Vagina (tissue), 2 donors: ENCODE measurements at places on chromosomes 4 and X.

DNA sequence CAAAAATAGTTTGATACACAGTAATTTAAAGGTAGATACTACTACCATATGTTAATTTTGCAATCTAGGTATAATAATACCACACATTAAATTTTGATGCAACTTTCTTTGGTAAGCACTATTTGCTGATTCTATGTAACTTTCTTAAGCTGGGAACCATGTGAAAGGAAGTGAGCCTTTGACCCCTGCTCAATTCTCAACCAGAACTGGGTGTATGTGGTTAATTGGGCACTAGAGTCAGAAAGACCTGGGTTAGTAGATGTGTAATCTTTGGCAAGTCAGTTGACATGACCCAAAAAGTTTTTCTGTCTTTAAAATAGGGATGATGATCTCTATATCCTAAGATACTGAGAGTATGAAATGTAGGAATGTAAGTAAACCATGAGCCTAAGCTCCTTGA, 22.4 kb downstream of the TLR2 start:
- DNase-seq, result no peak

- DNase-seq, result no peak
Measured at GRCh38 chr4:87274803-87275202, 47.9 kb downstream of the HSD17B13 start.

GRCh38 chr4:76896614-76897535, 1.1 kb downstream of the SOWAHB start:
- DNase-seq, result no peak

DNA sequence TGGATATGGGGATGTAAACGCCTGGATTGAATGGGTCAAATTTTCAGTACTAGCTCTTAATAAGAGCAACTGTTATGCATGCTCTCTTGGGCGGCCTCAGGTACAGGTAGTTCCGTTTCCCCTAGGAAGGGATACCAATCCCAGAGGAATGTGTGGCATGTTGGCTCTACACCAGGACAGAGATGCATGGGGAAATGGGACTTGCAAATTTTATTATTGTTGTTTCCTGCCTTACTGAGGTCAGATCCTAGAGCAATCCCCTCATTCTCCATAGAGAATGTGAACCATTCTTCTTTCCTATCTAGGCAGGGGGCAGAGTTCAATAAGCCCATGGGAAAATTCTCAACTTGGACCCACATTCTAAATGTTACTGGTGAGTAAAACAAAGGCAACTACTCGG, 361.8 kb upstream of the FGF16 start:
- DNase-seq, result no peak

GRCh38 chr4:8052160-8052691, 106.4 kb downstream of the ABLIM2 start:
- no peak for DNase-seq

DNA sequence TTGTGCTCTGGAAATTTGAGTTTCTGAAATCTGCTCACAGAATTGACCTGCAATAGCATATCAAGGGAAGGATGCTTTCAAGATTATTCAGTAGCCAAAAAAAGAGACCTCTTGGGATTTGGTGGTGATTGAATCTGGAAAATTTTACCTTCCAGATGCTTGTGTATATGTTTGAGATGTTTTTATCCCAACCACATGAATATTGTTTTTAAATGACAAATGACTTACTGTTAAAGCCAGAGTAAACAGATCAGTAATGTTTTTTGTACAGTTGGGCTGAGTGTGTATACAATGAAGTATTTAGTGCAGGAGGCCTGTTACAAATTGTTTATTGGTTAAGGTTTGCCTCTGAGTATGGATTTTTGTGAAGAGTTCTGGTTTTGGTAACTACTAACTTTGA, 126.5 kb downstream of the CBR4 start:
- DNase-seq, result no peak

- DNase-seq, result no peak
Measured at GRCh38 chrX:15714529-15714928, 23.5 kb upstream of the CA5B start.

- DNase-seq, result no peak
Measured at GRCh38 chr4:32417113-32417704, 1697.0 kb downstream of the PCDH7 start.

DNA sequence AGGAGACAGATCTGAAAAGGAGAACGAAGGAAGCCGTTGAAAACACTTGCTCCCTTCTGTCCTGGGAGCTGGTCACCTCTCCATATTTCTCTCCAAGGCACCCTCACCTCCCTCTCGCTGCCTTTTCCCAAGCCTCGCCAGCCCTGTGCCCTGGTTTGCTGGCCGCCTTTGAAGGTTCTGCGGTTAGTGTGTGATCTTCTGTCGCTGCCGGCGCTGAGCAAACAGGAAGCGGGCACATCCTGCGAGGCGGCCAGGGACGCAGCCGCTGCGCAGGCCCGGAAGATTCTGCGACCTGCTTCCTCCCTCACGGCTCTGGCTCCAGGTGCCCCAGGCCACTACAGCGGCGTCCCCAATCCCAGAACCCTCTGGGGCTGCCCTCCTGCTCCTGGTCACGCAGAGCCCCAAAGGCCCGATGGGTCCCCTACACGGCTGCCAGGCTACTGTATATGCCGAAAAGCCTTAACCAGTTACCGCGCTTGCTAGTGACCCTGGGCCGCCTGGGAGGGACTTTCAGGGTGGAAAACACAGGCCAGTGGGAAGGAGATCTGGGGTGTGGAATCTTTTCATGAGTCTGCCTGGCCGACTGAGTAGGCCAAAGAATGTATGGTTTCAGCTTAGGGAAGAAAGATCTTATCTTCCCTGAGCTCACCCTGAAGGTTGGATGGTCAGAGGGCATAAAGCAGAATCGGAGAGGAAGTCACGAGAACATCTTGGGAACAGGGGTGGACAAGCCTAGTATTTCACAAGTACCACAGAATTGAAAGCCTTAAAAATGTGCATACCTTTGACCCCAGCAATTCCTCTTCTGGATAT, 2.3 kb upstream of the SASH3 start:
- no peak for DNase-seq

DNA sequence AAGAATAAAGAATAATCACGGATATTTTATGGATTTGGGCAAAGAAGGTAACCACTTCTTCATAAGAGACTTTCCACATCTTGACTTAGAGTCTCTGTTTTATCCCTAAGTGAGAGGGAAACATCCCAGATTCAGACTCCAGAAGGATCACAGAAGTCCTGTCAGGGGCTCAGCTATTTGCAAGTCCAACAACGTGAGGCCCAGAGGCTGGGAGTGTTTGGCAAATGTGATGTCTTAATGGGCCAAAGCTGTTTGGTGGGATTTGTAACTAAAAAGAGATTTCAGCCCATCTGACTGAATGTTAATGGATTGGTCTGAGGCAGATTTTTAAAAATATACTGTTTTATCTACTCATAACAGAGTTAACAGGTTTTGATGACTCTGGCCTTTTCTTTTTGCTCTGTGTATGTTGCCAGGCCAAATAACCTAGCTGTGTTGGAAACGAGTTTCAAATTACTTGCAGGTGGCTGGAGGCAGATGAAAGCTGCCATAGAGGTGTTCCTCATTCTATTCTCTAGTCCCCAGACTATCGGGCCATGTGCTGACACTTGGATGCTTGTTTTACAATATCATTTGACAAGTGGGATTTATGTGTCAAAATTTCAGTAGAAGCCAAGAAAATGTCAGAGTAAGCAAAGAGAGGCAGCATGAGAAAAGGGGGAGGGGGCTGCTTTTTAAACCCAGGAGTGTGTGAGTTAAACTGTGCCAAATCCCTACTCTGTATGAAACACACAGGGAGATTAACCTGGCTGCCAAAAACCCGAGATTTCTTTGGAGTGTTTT, 330.9 kb downstream of the DCHS2 start:
- no peak for DNase-seq

DNA sequence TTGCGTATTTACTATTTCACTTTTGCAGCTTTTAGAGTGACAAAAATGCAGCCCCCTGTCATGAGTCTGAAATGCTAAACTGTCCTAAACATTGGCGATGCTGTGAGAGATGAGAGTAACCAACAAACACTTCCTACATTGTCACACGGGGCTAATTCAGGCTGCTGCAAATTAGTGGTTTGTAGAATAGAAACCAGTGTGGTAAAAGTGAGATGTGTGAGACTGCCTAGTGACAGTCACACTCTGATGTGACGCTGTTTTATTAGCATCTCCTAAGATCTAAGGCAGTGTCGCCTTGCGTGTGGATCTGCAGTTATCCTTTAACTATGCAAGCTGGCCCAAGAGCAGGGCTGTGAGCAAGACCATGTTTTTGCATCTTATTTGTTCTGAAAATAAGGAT, 800.2 kb upstream of the TENM3 start:
- no peak for DNase-seq

GRCh38 chrX:138709886-138710791, 1.4 kb downstream of the FGF13 start:
- DNase-seq, result no peak

DNA sequence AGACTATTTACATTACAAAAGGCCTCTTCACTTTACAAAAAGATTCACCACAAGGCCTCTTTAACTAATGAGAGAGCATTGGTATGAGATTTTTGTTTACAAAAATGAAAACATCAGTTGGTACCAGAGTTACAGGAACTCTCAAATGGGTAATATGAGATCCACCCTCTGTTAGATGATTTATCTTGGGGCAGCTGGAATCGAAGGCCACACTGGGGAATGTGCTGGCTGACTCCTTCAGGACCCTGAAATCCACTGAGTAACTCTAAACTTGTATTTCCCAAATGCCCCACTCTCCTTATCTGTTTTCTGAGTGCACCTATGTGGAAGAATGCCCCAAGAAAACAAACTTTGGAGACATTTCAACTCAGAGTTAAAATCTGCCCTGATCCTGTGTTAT, 232.9 kb upstream of the F9 start:
- no peak for DNase-seq

- DNase-seq, result no peak
Measured at GRCh38 chrX:83305381-83305780, 202.7 kb upstream of the POU3F4 start.

GRCh38 chr4:66034671-66035070, 364.4 kb upstream of the EPHA5 start:
- no peak for DNase-seq

- DNase-seq, result no peak
Measured at GRCh38 chrX:44040406-44040805, 67.2 kb upstream of the NDP start.

DNA sequence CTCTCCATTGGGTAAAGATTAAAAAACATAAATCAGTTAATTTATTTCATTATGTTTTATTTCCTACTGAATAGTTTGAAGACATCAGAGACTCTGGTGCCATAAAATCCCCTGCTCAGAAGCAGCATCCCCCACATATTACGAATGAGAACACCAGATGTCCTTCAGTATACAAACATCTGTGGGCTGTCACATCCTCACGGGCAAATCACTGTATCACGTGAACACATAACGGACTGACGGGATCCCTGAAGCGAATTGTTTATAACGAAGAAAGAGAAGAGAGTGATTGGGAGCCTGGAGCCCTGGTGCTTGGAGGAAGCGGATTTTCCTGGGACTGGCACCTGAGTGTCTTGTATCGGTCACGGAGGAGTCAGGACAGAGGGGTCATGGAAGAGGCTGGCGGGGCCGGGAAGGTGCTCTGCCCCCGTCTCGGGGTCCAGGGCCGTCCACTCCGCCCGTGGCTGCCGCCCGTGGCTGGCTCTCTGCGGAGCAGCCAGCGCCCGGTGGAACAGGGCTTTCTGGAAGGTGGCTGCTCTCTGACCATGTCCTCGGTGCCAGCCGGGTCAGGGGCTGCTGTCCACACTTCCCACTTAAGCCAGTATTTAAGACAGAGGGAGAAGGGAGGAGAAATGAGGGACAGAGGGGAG, 452.7 kb upstream of the FAT1 start:
- no peak for DNase-seq

DNA sequence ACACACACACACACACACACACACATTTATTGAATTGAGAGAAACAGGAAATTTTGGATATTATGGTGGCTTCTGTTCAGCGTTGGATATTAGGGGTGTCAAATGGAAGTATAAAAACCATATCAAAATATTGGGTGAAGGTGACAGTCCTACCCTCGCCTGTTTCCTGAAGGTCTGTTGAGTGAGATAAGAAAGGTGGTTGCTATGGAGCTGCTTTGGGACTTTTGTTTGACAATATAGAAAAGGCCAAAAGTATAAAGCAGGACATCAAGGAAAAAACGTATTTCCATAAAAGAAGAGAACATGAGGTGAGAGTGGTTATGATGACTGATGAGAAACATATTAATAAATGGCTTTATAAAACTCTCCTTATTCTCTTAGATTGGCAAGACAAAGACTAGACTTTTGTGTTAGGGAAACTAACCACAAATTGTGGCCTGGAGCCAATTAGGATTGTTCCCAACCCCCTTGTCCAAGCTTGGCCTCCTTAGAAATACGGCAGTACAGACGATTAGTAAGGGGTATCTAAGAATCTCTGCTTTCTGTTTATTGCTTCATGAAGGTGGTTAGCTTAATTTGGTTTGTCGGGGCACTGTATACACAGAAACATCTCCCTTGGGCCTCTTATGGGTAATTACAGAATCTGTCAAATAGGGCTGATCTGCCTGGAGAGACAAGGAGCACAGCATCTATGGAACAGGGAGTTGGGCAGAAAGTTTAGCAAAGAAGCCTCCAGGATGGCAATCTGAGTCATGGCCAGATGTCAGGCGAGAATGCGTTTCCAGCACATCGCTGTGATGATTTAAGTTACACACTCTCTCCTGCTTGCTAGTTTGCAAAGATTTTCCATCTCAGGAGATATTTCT, 198.0 kb downstream of the CBR4 start:
- DNase-seq, result no peak

DNA sequence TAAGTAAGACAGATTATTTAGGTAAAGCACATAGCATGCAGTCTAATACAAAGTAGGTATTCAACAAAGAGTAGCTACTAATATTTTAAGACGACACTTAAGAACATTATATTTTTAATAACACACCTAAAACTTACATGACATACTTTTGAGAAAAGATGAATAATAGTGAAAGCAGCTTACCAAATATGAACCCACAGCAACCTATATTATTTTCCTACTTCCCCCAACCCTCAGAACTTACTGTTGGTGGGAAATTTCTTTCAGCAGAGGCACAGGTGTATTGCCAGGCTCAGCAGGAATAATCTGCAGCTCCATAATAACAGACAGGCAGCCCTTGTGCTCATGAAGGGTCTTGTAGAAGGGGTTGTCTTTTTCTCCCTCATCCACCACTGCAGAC, 498.9 kb downstream of the GLUD2 start:
- no peak for DNase-seq

DNA sequence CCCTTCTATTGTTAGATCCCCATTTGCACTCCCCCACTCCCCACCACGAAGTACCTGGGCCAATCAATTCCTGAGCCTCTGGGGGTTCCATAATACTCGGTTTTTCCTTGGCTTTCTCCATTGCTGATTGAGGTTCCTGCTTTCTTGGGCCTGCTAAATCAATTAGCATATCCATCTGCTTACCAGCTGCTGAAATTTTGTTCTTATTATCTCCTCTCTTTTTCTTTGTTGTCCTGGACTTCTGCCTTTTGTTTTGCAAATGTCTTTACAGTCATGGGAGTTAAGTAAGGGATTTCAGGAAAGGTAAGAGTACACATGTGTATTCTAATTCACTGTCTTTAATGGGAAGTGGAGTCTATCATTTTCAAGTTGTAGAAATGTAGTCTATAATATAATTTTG, 222.2 kb downstream of the MID1 start:
- DNase-seq, result no peak

- no peak for DNase-seq
Measured at GRCh38 chr4:108029731-108030130, 40.0 kb downstream of the HADH start.
